NCI-H1436 treated with DMSO at 0.1 percent for 48 hours (cell line): ENCODE measurements at places on chromosomes 1 and 21.

DNA sequence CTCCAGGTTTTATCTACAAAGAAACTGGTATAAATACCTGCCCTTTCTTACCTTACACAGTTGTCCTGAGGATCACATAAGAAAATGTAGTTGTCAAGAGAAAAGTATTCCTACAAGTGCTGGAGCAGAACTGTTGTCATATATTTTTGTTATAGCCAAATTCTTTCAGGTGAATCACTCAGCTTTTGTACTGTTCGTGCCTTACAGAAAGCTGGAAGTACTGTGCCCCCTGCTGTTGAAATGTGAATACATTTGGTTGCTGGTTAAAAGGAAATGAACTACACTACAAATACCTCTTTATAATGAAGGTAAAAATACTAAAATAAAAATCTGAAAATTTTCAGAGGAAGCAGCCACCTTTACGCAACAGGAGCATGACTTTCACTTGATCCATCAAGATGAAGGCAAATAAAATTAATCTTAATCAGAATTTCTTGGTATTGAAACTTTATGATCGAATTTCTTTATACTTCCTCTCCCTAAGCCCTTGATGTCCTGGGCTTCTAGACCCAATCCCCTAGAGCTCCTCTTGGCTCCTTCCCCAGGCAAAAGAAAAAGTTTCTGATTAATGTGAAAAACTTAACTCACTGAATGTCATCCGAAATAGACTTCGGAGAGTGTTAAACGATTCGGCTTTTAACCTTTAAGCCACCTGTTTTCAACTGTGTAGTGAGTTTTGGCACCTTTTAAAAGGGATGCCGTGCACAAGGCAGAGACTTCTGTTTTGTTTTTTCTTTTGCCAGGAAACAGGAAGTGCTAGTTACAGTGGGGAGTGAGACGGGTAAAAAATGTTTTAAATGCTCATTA lies 12.5 kb downstream of the CHML start:
- DNase-seq = peak; percentile 40

DNA sequence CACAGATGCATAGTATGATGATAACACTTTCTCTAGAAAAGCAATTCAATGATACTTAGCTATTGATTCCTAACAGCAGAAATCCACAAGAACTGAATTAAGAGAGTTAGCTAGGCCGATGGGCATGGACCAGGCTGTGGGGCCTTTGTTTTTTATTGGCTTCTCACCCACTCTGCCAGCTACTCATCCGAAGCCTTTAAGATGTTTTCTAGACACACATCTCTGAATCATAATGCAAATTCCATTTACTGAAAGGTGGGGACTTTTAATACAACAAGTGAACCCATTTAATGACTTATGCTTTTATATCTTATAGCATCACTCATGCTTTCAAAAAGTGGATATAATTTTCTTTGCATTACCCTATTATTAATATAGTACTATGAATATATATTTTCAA lies 170.2 kb downstream of the RUNX1 start:
- DNase-seq = no peak

DNA sequence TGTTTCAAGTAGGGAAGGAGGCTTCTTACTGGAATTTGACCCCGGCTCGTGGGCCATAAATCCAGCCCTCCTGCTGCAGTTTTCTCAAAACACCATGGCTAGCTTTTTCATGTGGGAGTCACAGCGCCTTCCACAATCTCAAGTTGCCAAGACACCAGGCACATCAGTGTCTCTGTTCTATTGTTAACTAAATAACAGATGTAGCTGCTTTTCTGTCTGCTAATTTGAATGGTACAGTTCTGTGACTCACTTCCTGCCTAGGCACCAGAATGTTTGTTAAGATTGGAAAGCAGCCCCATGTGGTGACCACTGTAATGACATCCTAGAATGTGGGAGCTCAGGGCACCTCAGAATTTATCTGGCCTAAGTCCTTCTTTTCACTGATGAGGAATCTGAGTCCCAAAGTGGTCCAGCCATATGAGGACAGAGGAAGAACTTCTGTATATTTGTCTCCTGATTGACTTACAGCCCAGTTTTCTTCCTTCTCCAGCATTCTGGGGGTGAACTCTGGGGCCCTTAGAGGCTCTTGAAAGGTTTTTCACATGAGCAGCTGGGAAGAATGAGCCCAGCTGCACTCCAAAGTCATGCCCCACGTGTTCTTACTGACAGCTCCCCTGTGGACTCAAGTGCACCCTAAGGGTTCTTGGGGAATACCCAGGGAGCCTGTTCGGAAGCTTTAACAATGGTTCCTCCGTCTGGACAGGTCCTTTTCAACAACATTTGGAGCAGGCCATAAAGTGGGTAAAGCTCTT lies 27.5 kb downstream of the TRIM45 start:
- no peak for DNase-seq

GRCh38 chr1:39130325-39130724 lies 74.2 kb upstream of the MACF1 start:
- no peak for DNase-seq

DNA sequence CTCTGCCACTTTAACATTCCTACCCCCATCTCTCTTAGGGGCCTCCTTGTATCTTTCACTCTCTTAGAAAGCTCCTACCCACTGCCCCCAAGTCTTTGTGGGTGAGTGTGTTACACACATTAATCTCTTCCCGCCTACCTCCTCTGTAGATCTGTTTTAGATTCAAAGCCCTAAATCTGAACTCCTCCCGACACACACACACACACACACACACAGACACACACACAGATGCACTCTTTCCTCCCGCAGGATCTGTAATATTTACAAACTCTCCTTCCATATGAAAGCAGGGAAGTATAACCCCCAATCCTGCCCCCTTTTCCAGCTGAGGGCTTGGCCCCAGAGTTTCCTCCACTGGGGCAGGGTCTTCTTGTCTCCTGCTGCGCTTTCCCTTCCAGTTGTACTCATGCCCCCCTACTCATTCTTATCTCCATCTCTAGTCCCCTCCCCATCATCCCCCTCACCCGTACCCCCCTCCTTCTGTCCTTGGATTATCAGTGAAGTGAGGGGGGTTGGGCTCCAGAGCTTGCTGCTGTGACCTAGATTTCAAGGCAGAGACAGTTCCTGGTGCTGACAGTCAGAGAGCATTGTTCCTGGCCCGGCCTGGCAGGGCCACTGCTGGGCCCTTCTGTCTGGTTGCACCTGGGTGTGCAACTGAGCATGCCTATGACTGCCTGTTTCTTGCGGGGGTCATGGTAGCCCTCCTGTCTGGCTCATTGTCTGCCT lies 4.3 kb downstream of the PEA15 start:
- DNase-seq = no peak

DNA sequence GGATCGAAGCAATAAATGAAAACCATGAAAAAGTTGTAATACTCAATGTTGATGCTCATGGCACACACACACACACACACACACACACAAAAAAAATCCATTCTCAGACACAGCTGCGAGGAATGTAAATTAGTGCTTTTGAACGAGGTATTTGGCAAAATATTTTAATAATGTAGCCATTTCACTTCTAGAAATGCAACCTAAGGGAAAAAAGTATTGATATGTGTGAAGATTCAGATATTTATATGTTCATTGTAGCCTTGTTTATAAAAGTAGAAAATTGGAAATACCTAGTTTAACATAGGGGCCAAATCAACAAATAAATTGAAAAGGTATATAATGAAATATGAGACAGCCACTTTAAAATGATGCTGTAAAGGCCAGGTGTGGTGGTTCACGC lies 3.8 kb downstream of the PLEKHA6 start:
- DNase-seq = no peak

DNA sequence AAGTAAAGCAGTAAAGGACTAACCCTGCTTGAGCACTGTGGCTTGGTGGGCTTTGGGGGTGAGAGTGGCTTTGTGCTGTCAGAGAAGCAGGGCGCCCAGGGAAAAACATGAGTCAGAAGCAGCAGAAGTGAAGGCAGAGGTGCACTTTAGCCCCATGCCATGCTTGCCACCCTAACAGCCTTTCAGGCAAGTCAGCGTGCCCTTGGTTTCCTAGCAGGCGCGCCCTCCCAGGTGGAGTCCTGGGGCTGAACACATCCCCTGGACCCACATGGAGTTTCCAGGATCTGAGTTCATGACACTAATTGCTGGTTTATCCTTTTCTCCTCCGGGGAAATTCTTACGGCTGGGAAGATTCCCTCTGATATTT lies 106.6 kb downstream of the TLR5 start:
- DNase-seq = no peak

DNA sequence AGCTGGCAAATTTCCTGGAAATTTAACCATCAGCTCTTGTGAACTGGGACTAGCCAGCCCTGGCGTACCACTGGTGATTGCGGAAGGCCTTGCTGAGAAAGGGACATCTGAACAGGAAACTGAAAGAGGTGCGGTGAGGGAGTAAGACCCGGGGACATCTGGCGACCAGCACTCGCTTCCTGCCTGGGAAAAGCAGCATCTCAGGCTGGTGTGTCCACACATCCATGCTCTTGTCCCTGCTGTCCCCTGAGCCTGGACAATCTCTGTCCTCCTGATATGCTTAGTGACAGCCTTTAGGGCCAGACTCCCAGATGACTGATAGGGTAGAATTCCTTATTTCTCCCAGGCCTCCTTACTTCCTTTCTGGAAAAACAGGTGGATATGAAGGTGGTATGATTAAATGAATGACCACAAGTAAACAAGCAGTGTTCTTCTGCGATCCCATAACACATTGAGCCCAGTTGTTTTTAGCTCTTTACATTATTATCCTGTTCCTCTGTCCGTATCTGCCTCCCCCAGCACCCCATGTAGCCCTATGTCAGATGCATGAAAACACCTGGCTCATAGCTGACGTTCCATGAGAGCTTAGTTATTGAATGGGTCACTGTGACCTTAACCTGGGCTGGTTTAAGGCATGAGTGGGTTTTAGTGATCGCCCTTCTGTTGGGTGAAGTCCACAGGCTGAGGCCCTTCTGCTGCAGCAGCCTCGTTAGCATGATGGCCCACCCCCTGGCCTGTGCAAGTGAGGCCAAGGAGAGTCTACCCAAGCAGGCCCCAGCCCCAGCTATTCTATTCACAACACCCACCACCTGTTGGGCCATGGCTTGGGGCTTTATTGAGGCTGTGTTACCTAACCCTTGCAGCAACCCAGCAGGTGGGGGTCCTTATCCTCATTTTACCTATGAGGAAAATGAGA lies 76.1 kb upstream of the GADD45A start:
- DNase-seq = no peak

- DNase-seq = no peak
Measured at GRCh38 chr1:212593821-212594251, 14.7 kb upstream of the ATF3 start.

DNA sequence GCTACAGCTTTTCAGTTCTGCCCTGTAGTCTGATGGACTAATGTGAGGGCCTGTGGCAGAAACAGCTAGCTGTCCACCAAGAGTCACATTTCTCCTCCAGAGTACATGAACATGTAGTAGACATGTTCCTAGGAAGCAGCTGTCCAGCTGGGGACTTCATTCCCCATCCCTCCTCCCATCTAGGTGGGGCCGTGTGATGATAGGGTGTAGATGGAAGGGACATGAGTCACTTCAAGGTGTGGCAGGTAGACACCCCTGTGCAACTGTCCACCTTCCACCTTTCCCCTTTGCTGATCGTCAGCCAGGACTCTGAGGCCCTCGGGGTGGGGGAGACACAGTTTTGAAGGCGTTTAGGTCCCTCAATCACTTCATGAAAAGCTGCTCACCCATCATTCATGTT lies 3.6 kb upstream of the RD3 start:
- DNase-seq = no peak

DNA sequence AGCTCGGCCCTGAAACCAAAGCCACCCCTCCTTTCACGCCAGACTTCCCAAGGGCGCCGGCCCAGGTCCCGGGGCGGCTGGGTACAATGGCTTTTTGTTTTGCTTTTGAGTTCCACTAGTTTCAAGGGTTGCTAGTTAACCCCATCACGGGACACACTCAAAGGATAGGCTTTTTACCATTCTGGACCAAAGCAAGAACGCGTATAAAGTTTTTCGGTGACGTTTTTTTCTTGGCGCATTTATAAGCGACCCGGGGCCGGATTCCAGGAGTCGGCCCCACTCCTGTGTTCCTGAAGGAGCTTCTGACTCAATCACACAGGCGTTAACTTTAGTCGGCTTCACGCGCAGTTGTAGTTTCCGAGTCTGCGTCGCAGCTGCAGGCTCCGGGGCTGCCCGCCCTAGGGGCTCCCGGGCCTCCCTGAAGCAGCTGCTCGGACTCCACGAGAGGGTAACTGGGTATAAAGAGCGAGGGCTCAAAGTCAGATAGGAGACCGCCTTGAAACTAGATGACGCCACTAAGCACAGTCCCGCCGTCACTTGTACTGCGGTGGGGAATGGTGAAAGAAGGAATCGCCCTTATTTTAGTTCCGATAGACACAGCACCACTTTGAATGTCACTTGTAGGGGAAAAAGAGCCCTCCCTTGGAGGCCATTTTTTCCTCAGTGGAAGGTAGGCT lies 707 bp upstream of the KLHL21 start:
- DNase-seq = no peak

DNA sequence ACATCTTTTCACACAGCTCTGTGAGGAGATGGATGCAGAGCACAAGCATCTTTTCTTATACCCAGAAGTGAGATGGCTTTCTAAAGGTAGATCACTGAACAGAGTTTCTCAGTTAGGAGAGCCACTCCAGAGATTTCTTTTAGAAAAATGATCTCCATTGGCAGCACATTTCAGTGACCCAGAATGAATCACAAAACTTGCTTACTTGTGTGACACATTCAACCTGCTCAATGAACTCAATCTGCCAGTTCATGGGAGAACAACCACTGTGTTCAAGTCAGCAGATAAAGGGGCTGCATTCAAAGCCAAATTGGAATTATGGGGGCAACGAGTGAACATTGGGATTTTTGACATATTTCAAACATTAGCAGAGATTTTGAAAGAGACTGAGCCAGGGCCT lies 78.3 kb downstream of the UCHL5 start:
- no peak for DNase-seq

DNA sequence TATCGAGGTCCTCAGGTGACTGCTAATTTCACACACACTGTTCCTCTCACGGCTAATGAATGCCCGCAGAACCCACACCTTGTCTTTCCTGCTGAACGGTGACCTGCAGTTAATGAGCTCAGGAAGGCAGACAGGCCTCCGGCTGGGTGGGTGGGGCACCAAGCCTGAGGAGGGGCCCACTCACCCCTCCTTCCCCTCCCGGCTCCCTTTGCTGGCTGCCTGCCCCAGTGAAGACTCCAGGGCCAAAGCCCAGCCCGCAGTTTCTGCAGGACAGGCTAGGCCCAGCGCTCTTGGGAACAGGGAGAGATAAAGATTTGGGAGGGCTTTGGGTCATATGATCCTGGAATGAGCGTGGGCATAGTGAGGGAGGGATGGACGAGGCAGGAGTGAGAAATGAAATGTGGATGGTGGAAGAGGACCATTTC lies 26.4 kb downstream of the FOXO6 start:
- peak; percentile 73 for DNase-seq

GRCh38 chr1:101069158-101069557 lies 43.6 kb upstream of the DPH5 start:
- no peak for DNase-seq

DNA sequence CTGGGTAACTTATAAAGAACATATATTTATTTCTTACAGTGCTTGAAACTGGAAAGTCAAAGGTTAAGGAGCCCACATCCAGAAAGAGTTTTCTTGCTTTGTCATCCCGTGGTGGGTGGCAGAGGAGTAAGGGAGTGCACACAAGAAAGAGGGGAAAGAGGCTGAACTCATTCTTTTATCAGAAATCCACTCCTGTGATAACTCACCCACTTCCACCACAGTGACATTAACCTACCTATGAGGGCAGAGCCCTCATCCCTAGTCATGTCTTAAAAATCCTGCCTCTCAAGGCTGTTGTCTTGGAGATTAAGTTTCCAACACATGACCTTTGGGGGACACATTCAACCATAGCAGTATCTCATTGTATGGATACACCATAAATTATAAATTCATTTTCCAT lies 32.5 kb upstream of the RGS4 start:
- DNase-seq = no peak

- DNase-seq = no peak
Measured at GRCh38 chr1:184039126-184039525, 1.6 kb upstream of the COLGALT2 start.
